ENCODE measurements at places on chromosomes 4 and X.

GRCh38 chr4:152581536-152582160 is 45.8 kb upstream of the FBXW7 start:
- no peak for DNase-seq

GRCh38 chrX:17597836-17598439 is 139.4 kb upstream of the SCML1 start:
- no peak for DNase-seq

GRCh38 chrX:130788786-130789581 is 114.0 kb downstream of the ENOX2 start:
- no peak for DNase-seq

- no peak for DNase-seq
These were observed 650.9 kb upstream of the TENM3 start for GRCh38 chr4:181592221-181592745.

GRCh38 chr4:8457646-8458252 is 17.2 kb downstream of the TRMT44 start:
- no peak for DNase-seq

GRCh38 chrX:12412561-12412960 is 274.3 kb downstream of the FRMPD4 start:
- DNase-seq: no peak

- no peak for DNase-seq
These were observed 2349.0 kb upstream of the TENM3 start for GRCh38 chr4:179894066-179894778.
